ENCODE measurements at places on chromosomes 11 and 22.

GRCh38 chr11:114511079-114511478, 48.6 kb downstream of the NXPE1 start:
- no peak for DNase-seq

DNA sequence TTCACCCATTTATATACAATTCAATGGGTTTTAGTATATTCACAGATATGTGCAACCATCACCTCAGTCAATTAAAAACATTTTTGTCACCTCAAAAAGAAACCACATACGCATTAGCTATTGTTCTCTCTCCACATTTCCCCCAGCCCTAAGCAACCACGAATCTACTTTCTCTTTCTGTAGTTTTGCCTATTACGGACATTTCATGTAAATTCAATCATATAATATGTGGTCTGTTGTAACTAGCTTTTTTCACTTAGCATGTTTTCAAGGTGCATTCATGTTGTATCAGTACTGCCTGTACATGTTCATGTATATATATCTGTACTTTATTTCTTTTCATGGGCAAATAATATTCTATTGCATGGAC, 104.7 kb upstream of the RRM1 start:
- no peak for DNase-seq

DNA sequence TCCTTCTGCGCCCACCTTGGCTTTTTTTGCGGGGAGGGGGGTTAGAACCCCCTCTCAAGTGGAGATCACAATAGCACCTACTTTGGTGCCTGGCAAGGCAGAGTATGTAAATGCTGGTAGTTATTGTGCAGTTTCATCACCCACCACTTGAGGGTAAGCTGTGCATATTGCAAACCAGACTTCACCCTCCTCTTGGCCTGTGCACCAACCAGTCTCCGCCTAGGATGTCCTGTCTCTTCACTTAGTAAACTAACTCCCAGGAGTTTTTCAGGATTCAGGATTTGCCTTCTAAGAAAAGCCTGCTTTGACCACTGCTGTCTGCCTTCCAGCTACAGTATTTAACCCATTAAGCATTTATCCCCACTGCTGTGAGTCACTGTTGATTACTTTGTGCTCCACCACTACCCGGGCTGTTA, 2.0 kb upstream of the UBXN1 start:
- DNase-seq, result no peak

DNA sequence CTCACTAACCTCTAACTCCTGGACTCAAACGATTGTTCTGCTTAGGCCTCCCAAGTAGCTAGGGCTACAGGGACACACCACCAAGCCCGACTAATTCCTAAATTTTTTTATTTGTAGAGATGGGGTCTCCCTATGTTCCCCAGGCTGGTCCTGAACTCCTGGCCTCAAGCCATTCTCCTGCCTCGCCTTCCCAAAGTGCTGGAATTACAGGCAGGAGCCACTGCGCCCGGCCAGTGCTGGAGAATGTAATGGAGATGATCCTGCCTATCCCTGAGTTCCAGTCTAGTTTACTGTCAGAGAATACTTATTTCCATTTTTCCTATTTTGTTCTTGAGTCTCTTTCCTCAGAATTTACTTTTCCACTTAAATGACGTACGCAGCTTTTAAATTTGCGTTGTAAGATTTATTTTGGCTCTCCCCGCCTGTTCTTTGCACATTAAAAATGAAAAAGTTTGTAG, at the start of gene CHEK1:
CHEK1 (plus strand) TSS at position 408 of the 458 bp plus-strand sequence. CDS start 1,606 bp downstream, outside the sequence.
- DNase-seq, result no peak

DNA sequence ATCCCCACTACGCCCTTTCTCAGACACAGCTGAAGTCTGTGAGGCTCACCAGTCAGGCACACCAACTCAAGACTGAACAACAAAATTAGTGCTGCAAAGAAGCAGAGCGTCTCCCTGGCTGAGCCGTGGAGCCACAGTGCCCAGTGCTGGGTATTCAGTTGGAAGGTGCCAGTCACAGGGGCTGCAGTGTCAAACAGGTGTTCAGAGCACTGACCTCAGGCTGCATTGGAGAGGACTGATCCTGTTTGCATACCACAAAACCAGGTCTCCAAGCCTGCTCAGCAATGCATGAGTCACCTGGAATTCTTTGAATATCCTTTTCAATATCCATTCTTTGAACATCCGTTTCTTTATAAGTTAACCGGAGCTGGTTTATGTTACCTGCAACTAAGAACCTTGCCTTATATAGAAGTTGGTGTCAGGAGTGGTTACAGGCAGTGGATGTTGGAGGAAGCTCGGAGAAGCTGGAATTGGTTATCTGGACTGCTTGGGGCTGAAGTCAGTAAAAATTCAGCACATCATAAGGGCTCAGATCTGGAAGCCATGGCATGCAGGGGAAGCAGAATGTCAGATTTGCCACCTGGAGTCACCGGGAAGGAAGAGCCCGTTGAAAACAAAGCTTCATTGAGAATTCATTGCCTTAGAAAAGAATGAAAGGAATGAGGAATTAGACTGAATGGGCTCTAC, 30.3 kb downstream of the PDGFB start:
- no peak for DNase-seq

- no peak for DNase-seq
These were observed 52.7 kb upstream of the RRM1 start for GRCh38 chr11:4041731-4042391.

GRCh38 chr11:33970984-33971466, 79.1 kb upstream of the LMO2 start:
- no peak for DNase-seq

DNA sequence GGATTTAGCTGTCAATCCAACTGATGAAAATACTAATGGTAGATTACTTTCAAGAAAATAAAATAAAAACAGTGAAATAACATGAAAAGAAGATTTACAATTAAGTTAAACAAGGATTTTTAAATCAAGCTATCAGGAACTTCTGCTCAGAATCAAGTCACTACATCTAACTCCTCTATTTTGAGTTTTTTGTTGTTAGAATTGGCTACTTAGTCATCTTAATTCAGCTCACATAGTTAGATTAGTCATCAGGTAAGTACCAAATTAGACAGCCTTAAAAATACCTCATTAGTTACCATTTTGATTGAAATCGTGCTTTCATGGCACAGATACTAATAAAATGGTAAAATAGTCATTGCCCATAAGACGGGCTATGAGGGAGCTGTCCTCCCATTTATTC, 35.8 kb downstream of the BTG4 start:
- no peak for DNase-seq

Measured in effector CD4-positive, alpha-beta T cell (primary cell).